ENCODE measurements at places on chromosomes 5 and 9.

GRCh38 chr5:8848366-8848765 lies 697.5 kb downstream of the SEMA5A start:
- DNase-seq = no peak

DNA sequence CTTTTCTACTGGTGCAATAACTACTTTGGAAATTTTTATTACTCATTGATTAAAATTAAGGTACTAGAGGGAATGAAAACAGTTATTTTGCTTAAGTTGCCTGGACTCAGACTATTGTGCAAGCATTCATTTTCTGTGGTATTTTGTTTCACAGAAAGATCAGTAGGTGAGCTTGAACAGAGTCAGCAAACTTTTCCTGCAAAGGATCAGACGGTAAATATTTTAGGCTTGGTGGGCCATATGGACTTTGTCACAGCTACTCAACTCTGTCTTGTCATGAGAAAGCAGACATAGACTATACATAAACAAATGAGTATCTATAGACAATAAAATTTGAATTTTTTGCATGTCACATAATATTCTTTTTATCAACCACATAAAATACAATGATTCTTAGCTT lies 1036.4 kb downstream of the NR2F1-AS1 start:
- no peak for DNase-seq

DNA sequence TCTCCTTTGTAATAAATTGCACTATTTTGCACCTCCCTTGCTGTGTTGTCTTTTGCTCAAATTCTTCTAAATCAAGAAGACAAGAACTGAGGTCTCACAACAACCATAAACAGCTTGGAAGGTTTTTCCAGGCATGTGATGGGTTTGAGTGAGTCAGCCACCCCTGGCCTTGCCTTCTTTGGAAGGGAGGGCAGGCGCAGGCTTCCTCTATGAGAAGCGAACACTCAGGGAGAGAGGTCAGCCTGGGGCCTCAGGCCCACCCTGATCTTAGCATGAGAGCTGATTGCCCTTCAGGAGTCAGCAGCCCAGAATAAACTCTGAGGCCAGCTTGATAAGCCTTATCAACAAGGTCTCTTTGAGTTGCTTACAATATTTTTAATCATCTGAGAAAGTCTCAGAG lies 31.6 kb downstream of the S1PR3 start:
- no peak for DNase-seq

GRCh38 chr5:149143470-149143869 lies 2.2 kb downstream of the ABLIM3 start:
- DNase-seq = no peak

DNA sequence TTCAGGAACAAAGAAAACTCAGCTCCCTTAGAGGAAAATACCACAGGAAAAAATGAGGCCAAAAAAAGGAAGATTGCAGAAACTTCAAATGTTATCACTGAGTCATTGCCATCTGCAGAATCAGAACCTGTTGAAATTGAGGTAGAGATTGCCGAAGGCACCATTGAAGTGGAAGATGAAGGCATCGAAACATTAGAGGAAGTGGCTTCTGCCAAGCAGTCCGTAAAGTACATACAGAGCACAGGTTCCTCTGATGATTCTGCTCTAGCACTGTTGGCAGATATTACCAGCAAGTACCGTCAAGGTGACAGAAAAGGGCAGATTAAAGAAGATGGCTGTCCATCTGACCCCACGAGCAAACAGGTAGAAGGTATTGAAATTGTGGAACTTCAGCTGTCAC lies 30.8 kb upstream of the NIM1K start:
- no peak for DNase-seq

Measured in urothelium cell line (cell line).